Spleen (tissue), 13 donors: ENCODE measurements at places on chromosomes 1 and 21.

- DNase-seq, result no peak
These were observed 779.6 kb upstream of the ADGRL2 start for GRCh38 chr1:81021134-81021533.

DNA sequence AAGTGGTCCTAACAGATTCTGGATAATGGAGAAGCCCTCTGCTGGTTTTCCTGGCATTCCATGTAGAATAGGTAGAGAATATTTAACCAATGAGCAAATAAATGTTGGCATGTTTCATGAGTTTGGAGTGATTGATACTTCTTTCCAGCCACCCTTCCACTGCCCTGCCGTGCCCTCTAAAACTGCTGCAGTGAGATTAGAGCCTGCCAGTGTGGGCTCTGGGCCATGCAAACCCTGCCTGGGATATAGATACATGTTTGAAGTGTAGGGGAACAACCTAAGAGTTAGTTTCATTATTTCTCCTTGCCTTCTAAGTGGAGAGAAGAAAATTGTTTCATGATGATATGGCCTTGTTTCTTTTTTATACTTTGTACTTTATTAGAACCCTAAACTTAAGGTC, 10.4 kb downstream of the UBE2Q1 start:
- peak; percentile 17 for DNase-seq

DNA sequence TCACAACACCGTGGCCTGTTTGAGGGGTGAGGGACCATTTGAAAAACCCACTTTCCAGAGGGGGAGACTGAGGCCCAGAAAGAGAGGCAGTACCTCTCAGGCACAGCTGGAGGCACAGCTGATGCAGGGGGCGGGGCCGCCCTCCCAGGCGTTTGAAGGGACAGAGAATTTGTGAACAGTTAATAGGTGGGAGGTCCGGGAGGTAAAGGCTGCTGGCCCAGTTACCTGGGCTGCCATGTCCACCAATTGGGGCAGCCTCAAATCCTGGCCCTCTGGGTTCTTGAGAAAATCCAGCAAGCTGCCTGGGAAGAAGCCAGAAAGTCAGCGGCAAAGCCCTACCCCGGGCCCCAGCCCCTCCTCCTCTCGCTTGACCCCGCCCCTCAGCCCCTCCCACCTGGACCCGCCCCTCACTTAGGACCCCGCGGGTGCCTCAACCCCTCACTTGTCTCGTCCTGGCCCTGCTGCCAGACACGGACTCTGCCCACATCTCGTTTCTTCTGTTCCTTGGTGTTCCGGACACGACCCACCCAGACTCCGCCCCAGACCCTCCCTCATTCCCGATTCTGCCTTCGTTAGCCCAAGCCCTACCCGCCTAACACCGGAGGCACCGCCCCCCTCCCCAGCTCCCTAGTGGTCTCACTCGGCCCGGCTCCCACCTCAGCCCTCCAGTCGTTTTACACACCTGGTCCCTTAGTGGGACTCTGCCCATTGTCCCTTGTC, 10.8 kb upstream of the AHDC1 start:
- no peak for DNase-seq

GRCh38 chr1:15852036-15852827, 4.7 kb downstream of the SPEN start:
- no peak for DNase-seq

DNA sequence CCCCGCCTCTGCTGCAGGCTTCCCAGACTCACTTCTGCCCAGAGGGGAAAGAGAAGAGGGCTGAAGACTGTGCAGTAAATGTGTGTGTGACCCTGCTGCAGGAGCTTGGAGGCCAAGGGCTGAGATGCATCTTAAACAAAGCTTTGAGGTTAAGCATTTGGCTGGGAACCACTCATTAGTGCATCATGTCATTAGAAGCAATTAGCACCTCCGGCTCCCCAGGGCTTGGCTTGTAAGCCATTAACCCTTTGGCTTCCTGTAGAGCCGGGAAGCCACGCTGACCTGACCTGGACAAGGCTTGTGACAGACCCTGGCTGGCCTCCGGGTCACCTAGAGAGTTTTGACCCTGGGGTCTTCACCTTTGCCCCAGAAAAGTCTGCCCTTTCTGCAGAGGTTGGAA, 77.0 kb downstream of the CSMD2 start:
- DNase-seq, result no peak

GRCh38 chr1:225897595-225898514, 8.9 kb upstream of the LEFTY1 start:
- peak; percentile 86 for DNase-seq
